ENCODE measurements at places on chromosomes 3 and 15.

DNA sequence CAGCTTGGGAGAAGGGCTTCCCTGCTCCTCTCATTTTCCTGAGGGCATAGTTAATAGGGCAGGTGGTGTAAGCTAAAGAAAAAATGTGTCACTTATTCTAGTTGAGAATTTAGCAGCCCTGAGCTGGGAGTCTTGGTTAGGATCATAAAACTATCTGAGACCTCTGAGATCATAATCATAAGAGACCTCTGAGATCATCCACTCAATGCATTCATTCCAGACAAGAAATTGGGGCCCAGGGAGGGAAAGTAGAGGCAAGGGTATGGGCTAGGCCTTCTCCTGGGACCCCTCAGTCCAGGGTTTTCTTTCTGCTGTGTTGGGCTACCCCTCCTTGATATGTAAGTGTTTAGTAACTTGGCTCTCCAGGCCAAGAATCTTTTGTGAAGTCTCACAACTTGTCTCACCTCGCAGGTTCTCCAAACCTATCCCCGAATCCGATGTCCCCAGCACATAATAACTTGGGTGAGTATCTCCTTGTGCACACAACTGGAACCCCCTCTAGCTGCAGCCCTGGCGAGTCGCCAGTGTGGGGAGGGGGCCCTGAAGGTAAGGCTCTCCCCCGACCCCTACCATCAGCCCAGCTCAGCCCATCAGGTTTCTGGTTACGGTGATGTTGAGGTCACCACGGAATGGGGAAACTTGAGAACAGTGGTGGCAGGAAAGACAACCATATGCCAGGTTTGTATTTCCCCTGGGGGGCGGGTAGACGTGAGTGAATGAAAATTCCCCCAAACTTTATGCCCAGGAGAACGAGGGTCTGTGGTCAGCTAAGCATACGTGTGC, 84.1 kb downstream of the AAGAB start:
- no peak for DNase-seq

DNA sequence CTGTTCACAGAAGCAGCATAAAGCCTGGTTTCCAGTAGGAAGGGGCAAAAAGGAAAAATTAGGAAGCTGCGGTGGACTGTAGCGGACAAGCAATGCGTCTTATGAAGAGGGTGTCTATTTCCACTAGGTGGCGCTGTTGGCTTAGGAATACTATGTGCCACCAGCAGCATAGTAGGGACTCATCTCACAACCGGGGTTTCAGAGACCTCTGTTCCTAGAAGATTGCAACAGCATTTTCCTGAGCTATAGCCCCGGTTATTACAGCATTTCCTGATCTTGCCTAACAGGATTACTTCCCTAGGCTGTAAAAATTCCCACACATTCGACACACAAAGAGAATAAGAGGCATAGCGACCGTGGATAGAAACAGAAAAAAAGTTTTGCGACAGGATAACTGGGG, 683.0 kb downstream of the TBL1XR1 start:
- no peak for DNase-seq

DNA sequence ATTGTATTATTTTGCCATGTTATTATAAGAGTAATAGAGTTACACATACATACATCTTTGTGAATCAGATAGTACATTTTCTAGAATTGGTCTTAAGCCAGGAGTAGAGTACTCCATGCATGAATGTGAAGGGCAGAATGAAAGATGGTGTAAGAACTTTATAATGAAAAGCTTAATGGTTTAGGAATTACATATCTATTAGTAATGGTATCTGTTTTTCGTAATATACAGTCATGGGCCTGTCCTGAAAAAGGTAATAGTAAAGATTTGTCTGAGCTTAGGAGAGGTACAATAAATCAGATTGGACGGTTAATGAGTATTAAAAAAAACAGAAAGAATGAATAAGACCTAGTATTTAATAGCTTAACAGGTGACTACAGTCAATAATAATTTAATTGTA, 118.2 kb upstream of the PRTG start:
- no peak for DNase-seq

DNA sequence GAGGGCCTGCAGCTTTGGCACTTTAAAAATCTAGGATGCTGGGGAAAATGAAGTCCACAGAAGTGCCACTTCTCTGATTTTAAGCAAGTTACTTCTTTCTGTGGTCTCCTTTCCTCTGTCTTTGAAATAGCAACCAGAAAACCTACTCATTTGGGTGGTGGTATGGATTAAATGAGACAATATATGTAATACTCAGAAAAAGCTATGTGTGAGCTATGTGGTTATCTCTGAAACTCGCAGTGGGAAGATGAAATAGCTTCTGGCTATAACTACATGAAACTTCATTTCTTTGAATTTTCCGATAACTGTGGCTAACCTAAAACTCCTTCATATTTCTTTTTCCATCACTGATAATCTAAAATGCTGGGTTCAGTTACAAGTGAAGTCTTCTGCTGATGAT, 368.9 kb downstream of the CLSTN2 start:
- DNase-seq = no peak

GRCh38 chr3:170062769-170063168, 25.0 kb downstream of the GPR160 start:
- no peak for DNase-seq

DNA sequence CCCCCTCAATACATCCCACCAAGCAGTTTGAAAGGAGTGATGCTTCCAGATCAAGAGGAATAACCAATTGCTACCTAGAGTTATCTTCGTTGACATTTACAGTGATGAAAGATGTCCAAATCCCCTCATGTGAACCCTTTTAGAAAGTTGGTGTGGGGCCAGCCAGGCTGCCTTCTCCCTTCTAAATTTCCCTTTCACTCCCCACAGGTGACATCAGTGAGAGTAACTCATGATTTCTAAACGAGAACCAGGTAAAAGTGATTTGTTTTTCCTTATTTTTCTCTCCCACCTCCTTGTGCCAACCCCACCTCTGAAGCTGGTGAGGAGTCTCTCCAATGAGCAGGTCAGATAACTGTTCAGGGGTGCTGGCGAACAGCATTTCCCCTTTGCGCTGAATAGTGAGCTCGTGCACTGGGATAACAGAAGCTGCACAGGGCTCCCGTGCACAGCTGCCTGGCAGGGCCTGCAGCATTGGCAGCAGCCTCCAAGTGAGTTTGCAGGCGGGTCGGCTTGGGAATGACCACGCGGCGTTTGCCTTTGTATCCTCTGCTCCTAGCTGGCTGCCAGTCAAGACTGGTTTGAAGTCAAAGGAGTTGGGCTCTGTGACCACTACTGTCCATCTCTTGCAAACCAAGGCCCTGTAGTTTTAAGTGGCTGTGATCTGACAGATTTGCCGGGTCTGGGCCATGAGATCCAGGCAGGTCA, 70.2 kb upstream of the CORO2B start:
- DNase-seq = no peak

DNA sequence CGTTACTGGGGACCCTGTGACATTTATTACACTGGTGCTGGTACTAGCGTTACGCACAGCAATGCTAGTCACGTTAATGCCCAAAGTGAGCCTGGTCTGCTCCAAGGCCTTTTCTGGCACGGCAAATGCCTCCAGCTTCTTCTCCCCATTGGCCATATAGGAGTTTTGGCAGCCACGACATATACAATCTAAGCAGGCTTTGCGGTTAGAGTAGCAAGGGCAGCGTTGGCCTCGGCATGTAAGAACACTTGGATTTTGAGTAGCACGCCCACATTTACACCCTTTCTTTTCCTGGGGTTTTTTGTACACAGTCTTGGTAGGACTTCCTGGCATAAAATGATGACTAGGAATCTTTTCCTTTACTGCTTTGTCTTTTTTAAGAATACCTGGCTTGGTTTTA, 44.9 kb downstream of the MSL2 start:
- DNase-seq = no peak

GRCh38 chr15:66803182-66803729, 101.2 kb downstream of the SMAD6 start:
- DNase-seq = no peak

GRCh38 chr3:42708611-42709151, 6.1 kb upstream of the HHATL start:
- no peak for DNase-seq

- no peak for DNase-seq
Measured at GRCh38 chr3:124773351-124774326, 43.4 kb downstream of the UMPS start.

DNA sequence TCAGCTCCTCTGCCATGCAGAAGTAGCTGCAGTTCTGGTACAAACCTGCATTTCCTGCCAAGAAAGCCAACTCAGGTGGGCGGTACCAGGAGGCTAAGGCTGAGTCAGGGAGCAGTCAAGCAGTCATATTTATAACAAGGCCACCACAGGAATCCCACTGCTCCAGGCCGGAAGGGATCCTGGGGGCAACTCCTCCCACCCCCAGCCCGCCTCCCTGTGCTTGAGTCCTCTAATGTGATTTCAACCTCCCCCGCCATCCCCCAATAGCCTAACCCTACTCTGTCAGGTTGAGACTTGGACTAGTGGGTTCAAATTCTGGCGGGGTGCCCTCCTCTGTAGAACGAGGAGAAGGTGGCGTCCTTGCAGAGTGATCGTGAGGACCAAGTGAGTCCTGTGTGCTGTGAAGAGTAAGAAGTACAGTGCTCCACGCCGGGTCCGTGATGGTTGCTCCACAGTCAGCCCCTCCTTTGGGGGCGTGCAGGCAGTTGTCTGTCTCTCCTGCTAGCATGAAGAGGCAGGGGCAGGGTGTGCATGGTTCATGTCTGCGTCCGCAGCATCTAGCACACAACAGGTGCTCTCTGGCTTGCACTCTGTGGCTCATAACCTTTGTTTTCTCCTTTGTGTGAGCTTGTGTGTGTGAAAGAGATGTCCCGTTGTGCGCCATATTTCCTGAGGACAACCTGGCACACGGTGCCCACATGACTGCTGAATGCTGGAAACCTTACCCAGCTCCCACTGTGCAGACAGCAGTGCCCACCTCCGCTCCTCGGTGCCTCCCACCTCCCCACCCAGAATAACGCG, 78.3 kb downstream of the SMAD6 start:
- DNase-seq = no peak

Data from T-helper 17 cell (primary cell).